Mucosa of gallbladder (tissue), 1 donor: ENCODE measurements at places on chromosomes 7 and 10. TPM values are rescaled to one million over a fixed set of nuclear protein-coding genes. Genes with fewer than 3 reads are reported as not detected.

The RALA gene
- total RNA-seq: 46.7 TPM

The GBX1 gene
- not detected for total RNA-seq

The ATP6V0A4 gene
- total RNA-seq: not detected

The PDE6C gene
- not detected for total RNA-seq

The ZNF107 gene
- total RNA-seq: 6.6 TPM
